NCI-H1092 treated with DMSO at 0.1 percent for 48 hours (cell line): ENCODE measurements at places on chromosomes 3 and 15.

GRCh38 chr3:71317749-71318457, 265.6 kb downstream of the FOXP1 start:
- no peak for DNase-seq

DNA sequence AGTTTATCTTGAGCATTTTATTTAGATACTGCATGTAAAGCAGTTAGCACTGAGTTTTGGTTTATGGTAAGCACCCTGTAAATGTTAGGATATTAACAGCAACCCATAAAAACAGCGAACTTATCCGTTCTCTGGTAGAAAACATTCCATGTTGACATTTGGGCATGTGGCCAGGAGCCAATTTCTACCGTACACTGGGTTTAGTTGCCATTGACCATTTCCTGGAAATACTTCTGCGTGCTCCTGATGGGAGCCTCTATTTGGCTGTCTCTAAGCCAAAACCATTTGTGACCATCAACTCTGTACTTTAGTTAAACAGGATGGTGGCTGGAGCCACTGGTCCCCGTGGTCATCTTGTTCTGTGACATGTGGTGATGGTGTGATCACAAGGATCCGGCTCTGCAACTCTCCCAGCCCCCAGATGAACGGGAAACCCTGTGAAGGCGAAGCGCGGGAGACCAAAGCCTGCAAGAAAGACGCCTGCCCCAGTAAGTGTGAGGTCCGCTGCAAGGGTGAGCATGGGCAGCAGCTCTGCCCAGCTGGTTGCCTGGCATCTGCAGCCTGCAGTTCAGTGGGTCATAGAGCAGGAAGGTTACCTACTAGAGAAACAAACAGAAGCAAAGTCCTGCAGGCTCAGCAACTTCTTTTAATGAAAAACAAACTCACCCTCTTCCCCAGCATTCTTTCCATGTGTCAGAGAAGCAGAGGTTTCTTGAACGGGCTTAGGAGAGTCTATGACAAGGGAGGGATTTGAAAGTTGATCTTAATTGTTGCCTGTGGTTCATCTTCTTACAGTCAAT, 7.1 kb downstream of the THBS1 start:
- DNase-seq = no peak

DNA sequence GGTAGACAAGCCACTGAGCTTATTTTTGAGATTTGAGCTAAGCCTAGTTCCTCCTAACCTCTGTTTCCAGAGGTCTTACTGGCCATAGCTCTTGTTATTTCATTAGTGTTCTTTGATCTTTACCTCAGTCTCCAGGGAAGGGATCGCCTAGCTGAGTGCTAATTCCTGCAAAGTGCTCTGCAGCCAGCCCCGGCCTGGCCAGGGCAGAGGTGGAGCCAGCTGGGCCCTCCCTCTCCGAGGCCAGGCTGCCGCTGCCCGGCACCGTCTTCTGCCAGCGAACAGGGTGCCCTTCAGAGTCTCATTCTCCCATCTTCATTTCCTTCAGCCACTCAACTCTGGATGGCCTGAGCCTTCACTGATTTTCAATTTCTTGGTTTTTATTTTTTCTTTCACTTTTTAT, 19.7 kb downstream of the FAN1 start:
- no peak for DNase-seq

GRCh38 chr15:39666677-39667076, 85.8 kb downstream of the THBS1 start:
- no peak for DNase-seq

DNA sequence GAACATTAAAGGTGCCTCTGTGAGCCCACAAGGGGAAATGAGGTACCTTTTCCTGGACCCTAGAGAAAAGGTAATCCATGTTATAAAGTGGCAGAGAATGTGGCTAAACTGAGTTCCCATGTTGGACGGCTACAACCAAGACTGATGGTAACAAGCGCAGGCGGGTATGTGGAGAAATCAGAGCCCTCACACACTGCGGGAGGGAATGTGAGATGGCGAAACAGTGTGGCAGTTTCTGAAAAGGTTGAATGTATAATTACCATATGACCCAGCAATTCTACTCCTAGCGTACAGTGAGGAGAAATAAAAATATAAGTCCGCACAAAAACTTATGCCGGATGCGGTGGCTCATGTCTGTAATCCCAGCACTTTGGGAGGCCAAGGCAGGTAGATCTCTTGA, 24.1 kb upstream of the SHISA5 start:
- no peak for DNase-seq

DNA sequence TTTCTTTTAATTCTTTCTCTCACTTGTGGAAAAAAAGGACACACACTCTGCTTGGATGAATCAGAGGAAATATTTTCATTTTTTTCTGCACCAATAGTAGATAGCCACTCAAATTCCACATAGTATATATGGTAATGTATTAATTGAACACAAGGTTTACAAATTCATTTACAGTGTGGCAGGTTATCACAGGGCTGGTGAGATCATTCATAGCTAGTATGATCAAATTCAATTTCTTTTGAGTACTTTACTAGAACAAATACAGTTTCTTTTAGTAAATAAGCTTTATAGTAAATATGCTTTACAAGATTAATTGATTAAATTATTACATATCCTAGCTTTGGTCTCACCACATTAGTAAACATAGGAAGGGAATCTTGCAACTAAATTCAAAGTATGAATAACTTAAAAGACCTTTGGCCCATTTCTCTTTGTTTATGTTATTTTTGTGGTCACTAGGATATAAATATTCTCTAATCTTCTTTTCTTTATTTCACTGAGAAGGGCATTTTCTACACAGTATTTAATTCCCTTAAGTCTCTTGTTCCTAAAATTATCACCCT, 40.1 kb upstream of the PARP14 start:
- no peak for DNase-seq

- no peak for DNase-seq
Observed at GRCh38 chr3:121735047-121735696, 14.4 kb downstream of the GOLGB1 start.

- DNase-seq = peak; percentile 35
Observed at GRCh38 chr3:119322021-119322834, 28.0 kb downstream of the ARHGAP31 start.

DNA sequence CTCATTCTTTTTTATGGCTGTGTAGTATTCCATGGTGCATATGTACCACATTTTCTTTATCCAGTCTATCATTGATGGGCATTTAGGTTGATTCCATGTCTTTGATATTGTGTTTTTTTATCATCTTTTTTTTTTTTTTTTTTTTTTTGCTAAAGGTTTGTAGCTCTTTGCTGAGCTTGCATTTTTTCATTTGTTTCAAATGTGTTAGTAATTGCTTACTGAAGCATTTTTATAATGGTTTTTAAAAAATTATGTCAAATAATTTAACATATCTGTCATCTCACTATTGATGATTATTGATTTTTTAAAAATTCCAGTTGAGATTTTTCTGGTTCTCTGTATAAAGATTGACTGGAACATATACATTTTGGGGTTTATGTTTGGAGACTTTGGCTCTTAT, 934.6 kb downstream of the TUSC7 start:
- DNase-seq = no peak

- no peak for DNase-seq
Observed at GRCh38 chr3:131582438-131582837, 79.7 kb upstream of the MRPL3 start.

GRCh38 chr3:133896002-133896761, 500 bp upstream of the RAB6B start:
- DNase-seq = peak; percentile 36

- DNase-seq = no peak
Observed at GRCh38 chr3:156298938-156299337, 178.6 kb downstream of the KCNAB1 start.

- DNase-seq = no peak
Observed at GRCh38 chr3:165158011-165158410, 38.2 kb downstream of the SLITRK3 start.
